Urothelium cell line (cell line): ENCODE measurements at places on chromosomes 11 and 22.

GRCh38 chr22:31637447-31637890 lies 24.5 kb downstream of the PISD start:
- no peak for DNase-seq

GRCh38 chr11:16226245-16226644 lies 130.1 kb downstream of the SOX6 start:
- peak; percentile 7 for DNase-seq

DNA sequence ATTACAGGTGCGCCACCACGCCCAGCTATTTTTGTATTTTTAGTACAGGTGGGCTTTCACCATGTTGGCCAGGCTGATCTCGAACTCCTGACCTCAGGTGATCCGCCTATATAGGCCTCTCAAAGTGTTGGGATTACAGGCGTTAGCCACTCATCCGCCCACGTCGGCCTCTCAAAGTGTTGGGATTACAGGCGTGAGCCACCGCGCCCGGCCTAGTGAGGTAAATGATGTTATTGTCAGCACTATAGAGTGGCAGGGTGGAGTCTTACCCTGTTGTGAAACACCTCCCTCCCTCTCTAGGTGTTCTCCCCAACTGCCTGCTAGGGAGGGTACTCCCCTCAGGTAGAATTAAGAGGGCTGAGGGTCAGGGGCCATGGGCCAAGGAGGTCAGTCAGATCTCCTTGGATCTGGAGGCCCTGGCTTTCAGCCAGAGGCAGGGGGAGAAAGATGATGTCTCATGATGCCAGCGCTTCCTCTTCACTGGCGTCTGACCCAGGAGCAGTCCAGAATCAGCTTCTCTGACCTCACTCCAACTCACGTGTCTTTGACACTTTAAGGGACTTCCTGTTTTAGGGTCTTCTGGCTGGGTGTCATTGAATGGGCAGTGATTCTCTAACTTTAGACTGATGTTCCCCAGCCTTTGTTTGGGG lies 2.0 kb downstream of the GGA1 start:
- DNase-seq = no peak

GRCh38 chr11:12087075-12088004 lies 23.1 kb upstream of the MICAL2 start:
- peak; percentile 42 for DNase-seq

GRCh38 chr11:105740164-105740903 lies 130.5 kb downstream of the GRIA4 start:
- DNase-seq = no peak
